ENCODE measurements at places on chromosomes 6 and 20. TPM values are rescaled to one million over a fixed set of nuclear protein-coding genes. Genes with fewer than 3 reads are reported as not detected.
A peak's percentile ranks its signal among the peaks of the same experiment; 100 is the strongest.

PRSS16 gene
- total RNA-seq, result not detected

DNA sequence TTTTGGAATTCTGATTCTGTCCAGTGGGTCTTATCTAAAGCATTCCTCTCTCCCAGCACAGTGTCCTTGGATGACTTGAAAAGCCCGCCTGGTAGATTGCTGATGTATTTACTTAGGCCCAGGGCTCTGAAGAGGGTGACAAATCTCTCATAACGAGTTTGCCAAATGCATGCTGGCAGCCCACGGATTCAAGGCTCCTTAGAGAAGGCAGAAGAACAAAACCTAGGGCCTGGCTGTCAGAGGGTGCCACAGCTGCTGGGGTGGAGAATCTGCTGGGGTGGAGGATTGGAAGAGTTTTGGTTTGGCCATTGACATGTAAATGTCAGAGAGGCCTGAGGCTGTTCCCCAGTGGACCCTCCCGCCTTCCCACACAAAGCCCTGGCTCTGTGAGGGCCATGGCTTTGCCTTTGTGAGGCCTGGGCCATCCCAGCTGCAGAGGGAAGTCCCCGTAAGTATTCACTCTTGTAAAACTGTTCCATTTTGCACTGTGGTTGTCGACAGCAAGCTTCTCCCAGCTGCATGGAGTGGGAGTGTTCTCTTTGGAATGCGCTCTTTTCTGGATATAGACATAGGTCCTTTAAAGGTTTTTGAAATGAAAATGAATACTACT is 50.3 kb downstream of the ANKRD6 start:
- peak; percentile 4 for DNase-seq

DNA sequence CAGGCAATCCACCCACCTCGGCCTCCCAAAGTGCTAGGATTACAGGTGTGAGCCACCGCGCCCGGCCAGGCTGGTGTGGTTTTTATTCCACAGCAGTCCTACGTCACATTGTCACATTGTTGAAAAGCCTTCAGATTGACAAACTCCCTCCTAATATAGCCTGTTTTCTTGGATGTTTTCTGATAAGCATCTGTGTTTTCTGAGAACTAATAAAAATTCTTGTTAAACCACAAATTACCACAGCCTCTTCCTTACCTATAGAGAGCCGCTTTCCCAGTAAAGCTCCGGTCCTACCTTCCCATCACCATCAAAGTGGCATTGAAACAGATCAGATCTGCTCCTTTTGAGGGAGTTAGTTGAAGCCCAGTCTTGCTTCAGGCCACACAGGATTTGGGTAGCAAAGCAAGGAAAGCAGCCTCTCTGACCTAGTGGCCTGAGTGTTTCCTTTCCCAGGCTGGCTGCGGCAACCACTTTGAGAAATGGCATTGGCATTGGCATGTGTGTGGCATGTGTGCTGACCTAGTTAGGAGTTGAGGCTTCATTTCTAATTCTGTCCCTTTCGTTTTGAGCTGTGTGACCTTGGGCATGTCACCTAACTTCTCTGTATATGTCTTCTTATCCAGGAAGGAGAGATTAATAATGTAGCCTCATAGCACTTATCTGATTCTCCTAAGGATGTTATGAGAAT is 1.7 kb upstream of the PKIG start:
- DNase-seq, result no peak

DNA sequence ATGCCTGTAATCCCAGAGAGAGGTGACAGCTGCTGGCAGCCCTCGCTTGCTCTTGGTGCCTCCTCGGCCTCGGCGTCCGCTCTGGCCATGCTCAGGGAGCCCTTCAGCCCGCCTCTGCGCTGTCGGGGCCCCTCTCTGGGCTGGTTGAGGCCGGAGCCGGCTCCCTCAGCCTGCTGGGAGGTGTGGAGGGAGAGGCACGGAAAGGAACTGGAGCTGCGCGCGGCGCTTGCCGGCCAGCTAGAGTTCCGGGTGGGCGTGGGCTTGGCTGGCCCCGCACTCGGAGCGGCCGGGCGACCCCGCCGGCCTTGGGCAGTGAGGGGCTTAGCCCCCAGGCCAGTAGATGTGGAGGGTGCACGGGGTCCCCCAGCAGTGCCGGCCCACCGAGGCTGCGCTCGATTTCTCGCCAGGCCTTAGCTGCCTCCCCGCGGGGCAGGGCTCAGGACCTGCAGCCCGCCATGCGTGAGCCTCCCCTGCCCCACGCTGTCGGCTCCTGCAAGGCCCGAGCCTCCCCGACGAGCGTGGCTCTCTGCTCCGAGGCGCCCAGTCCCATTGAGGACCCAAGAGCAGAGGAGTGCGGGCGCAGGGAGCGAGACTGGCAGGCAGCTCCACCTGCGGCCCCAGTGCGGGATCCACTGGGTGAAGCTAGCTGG is 34.6 kb downstream of the C6orf52 start:
- no peak for DNase-seq

DNA sequence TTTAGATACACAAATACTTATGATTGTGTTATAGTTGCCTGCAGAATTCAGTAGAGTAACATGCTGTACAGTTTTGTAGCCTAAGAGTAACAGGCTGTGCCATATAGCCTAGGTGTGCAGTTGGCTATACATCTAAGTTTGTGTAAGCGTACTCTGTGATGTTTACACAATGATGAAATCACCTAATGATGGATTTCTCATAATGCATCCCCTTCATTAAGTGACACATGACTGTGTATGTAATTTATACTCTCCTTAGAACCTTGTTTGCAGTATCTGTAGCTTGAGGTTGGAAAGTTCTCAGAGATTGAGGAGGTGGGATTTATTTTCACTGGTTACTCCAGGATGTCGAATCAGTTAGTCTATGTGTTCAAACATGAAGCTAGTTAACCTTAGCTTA is 67.0 kb upstream of the TMEM30A start:
- no peak for DNase-seq

CST1 gene
- not detected for total RNA-seq

EMILIN3 gene
- 3.1 TPM for total RNA-seq

OLIG3 gene
- not detected for total RNA-seq

ROS1 gene
- total RNA-seq, result under 0.01 TPM

- DNase-seq, result no peak
Measured at GRCh38 chr20:36344517-36345132, 38.5 kb downstream of the DLGAP4 start.

BCAS1 gene
- total RNA-seq, result 3.0 TPM

GRCh38 chr20:61874421-61875068 is 191.1 kb downstream of the TAF4 start:
- no peak for DNase-seq

NUP43 gene
- total RNA-seq, result 23.9 TPM

DNA sequence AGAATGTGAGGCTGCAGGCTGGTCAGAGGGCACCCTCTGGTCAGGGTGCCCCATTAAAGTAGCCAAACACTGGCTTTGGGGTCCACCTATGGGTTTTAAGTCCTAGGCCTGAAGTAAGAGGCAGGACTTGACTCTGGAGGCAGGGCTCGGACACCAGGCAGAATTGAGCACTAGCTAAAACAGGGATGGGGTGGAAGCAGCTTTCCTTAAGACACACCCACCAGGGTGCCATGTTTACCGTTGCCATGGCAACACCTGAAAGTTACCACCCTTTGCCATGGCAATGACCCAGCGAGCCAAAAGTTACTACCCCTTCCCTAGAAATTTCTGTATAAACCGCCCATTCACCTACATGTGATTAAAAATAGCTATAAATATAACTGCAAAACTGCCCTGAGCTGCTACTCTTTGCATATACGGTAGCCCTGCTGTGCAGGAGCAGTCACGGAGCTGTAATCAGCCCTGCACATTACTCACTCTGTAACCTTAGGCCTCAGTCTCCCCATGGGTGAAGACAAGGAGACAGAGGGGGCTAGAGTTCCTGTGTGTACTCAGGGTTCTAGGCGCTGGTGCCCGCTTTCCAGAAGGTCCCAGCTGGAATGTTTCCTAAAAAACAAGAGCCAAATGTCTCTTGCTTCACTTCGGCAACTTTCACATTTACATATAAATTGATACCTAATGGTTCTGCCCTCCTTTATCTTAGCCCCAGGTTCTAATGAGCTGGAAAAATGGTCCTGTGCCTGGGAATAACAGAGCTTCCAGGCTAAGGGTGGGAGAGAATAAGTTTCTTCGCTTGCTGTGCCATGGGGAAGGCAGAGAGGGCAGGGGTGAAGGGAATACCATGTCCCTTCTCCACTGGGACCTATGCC is 27.2 kb upstream of the SRSF6 start:
- DNase-seq, result no peak

- no peak for DNase-seq
Measured at GRCh38 chr6:127775371-127775770, 125.5 kb downstream of the THEMIS start.

PRPH2 gene
- total RNA-seq, result 5.0 TPM

- no peak for DNase-seq
Measured at GRCh38 chr20:20407891-20408805, 40.2 kb downstream of the INSM1 start.

- DNase-seq, result no peak
Measured at GRCh38 chr6:53540129-53540692, 4.7 kb downstream of the GCLC start.

HACE1 gene
- total RNA-seq, result 48.7 TPM

- no peak for DNase-seq
Measured at GRCh38 chr6:43719511-43719910, 31.9 kb upstream of the MRPS18A start.

- no peak for DNase-seq
Measured at GRCh38 chr20:51937779-51938178, 135.5 kb upstream of the SALL4 start.

- DNase-seq, result peak; percentile 84
Measured at GRCh38 chr6:158752613-158753012, 66.6 kb downstream of the EZR start.

DNA sequence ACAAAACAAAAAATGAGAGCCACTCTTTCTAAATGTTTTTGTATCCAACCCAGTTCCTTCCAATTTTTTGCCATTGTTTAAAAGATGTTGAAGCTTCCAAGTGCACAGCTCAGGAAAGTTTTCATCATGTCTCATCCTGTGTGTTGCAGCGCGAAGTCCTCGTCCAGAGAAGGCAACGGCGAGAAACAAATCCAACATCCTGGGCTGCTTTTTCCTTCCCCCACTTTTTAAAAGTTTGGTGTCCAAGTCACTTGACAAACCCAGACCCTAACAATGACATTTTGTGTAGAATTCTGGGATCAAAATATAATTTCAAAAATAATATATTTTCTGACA is 92.3 kb downstream of the ANKRD60 start:
- DNase-seq, result no peak

DNA sequence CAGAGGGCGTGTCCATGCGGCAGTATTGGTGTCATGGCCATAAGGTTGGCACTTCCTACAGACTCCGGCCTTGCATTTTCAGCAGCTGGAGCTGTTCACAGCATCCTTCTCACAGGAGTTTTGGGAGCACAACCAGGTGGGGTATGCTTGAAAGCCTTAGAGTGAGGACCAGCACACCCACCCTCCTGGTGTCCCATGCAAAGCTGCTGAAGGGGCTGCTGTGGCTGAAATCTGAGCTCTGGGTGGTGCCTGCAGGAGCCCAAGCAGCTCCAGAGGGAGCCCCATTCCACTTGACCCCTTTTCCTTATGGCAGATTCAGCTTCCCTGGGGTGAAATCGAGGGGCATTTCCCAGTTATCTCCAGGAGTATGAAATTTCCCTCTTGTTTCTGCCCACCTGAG is 74.0 kb upstream of the BHLHE23 start:
- DNase-seq, result no peak

- no peak for DNase-seq
Measured at GRCh38 chr20:1182106-1182505, 2.7 kb downstream of the TMEM74B start.

GRCh38 chr6:138557147-138557546 is 57.9 kb upstream of the NHSL1 start:
- DNase-seq, result no peak

SLC2A10 gene
- total RNA-seq, result 7.5 TPM

- no peak for DNase-seq
Measured at GRCh38 chr6:90730151-90730673, 143.3 kb upstream of the MAP3K7 start.

DNA sequence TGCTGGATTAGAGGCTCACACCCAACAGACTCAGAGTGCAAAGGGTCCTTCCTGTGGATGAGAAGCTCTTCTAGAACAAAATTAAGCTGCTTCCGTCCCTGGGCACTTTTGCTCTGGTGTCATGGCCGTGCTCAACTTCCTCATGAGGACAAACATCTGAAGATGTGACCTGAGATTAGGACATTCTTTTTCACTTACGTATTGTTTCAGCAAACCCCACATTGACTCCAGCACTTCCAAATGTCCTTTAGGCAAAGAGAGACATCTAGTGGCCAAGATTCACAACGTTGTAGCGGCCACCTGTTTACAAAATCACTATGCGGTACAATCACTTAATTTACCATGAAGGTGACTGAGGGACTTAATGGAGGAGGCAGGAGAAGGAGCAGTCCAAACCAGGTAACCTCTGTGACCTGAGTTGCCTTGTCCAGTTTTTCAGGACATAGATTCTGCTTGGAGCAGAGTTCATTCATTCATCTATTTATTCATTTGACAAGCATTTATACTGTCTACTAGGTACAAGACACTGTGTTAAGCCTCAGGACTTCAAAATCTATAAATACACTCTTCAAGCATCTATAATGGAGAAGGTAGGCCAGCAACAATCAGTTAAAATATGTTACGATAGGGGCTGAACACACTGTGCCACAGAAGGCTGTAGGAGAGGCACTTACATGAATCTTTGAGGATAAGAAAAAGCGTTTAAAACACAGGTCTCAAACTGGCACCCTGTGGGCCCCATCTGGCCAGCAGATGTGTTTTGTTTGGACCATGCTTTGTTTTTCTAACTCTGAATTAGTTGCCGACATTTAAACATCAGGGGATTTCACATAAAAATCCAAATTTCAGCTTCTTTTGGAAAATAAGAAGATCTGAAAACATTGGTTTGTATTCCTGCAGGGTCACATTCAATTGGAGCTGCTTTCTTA is 5.6 kb upstream of the ADGRF1 start:
- peak; percentile 8 for DNase-seq

DNA sequence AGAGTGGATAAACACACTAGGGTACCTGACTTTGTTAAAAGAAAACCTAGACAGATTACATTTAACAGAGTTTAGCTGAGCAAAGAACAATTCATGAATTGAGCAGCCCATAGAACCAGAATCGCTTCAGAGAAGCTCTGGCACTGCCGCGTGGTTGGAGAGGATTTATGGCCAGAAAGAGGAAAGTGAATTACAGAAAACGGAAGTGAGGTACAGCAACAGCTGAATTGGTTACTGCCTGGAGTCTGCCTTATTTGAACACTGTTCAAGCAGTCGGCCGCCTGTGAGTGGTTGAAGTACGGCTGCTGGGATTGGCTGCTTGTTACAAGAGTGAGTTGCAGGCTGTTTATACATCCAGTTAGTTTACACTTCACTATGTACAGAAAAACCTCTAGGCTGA is 253.8 kb upstream of the CDYL start:
- no peak for DNase-seq

GRCh38 chr6:87945966-87946365 is 101.7 kb upstream of the SPACA1 start:
- DNase-seq, result peak; percentile 35

DNA sequence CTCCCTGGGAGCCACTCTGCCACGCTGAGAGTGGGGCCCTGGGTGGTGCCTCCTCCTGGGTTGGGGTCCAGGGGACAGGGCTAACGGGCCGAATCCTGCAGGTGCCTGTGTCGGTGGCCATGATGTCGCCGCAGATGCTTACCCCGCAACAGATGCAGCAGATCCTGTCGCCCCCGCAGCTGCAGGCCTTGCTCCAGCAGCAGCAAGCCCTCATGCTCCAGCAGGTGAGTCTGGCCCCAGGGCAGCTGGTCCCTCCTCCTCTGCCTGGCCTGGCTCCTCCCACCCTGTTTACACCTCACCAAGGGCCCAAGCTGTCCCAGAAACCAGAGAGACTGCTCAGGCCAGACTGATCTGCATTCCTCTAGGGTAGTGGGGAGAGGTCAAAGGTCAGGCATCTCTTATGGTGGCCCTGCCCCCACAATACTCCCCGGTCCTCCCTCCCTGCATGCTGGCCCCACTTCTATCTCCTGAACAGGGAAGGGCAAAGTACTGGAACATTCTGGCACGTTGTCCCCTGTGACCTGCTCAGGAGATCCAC is 38.6 kb downstream of the FOXP4 start:
- DNase-seq, result no peak

All from occipital lobe (tissue), 3 donors.